Endothelial cell of umbilical vein (primary cell): ENCODE measurements at places on chromosomes 3 and 15. TPM values are rescaled to one million over a fixed set of nuclear protein-coding genes. Genes with fewer than 3 reads are reported as not detected.

Gene SLC9C1
- total RNA-seq: 0.09 TPM in 1 of 2 replicates, not detected in the other

Gene STAC
- total RNA-seq: 0.88 TPM in 1 of 2 replicates, not detected in the other

Gene PTX3
- total RNA-seq: 149 and 172 TPM in 2 replicates

Gene HYAL1
- total RNA-seq: 1.6 and 2.2 TPM in 2 replicates

DNA sequence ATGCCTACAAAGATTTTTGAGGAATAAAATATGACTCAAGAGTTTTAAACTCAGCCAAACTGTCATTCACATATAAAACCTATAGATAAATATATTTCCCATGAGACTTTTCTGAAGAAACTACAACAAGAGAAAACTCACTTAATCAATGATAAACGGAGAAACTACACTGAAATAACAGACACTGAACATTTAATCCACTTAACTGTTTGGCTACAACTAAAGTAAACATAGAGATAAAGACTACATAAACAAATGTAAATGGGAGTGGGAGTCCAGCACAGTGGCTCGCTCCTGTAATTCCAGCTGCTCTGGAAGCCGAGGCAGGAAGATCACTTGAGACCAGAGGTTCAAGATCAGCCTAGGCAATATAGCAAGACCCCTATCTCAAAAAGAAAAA, 79.2 kb downstream of the MEX3B start:
- DNase-seq: no peak
- H3K27me3 ChIP-seq: no peaks in the 10 kb centered on the region
- H3K4me1 ChIP-seq: no peaks in the 10 kb centered on the region
- H3K36me3 ChIP-seq: no peaks in the 10 kb centered on the region

GRCh38 chr3:88617283-88617682, 467.5 kb downstream of the C3orf38 start:
- no peaks in the 10 kb centered on the region for H3K27me3 ChIP-seq
- no peak overlapping the region for H3K4me3 ChIP-seq
- no peaks in the 10 kb centered on the region for H3K36me3 ChIP-seq
- H3K4me1 ChIP-seq: no peaks in the 10 kb centered on the region
- H3K27ac ChIP-seq: no peak overlapping the region
- DNase-seq: no peak

- no peak overlapping the region for H3K27ac ChIP-seq
- H3K27me3 ChIP-seq: no peaks in the 10 kb centered on the region
- H3K4me3 ChIP-seq: no peak overlapping the region
- no peak for DNase-seq
- H3K36me3 ChIP-seq: no peaks in the 10 kb centered on the region
Measured at GRCh38 chr15:26126819-26127387, 263.8 kb upstream of the ATP10A start.

GRCh38 chr3:148202386-148202785, 495.3 kb upstream of the AGTR1 start:
- H3K4me3 ChIP-seq: no peak overlapping the region
- DNase-seq: no peak
- H3K4me1 ChIP-seq: no peaks in the 10 kb centered on the region
- no peak overlapping the region for H3K27ac ChIP-seq

DNA sequence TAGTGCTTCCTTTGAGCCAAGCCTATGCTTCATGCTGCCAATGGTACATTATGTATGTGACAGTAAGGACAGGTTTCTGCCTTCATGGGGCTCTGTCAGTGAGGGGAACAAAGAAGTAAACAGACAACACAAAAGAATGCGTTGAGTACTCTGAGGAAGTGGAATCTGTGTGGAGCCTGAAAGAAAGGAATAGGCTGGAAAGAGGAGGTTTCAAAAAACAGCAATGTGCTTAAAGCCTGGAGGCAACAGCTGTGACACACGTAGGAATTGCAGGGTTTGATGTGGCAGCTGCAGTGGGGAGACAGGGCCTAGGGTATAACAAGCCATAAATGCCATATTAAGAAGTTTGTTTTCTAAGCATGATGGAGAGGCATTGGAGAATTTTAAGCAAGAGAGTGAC, 316.7 kb downstream of the CLSTN2 start:
- no peaks in the 10 kb centered on the region for H3K27me3 ChIP-seq
- DNase-seq: no peak
- H3K4me3 ChIP-seq: no peak overlapping the region
- H3K4me1 ChIP-seq: no peaks in the 10 kb centered on the region

DNA sequence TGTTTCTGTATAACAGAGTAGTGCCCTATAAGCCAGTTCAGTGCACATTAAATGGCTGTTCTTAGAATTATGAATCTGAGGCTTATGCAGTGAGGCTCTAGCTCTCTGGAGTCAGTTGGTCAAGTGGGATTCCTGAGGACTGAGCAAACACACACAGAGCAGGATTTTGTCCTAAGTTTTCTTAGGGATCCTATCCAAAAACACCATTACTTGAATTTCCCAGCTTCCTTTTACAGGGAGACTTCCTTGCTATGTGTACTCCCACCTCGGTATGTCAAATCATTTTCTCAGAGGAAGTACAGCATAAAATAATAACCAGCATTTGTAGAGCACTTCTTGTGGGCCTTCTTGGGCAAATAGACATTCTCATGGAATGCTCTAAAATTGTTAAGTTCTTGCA, 63.1 kb upstream of the GOLGA6B start:
- no peaks in the 10 kb centered on the region for H3K36me3 ChIP-seq
- H3K27ac ChIP-seq: no peak overlapping the region
- no peaks in the 10 kb centered on the region for H3K27me3 ChIP-seq
- H3K4me1 ChIP-seq: no peaks in the 10 kb centered on the region
- no peak for DNase-seq

DNA sequence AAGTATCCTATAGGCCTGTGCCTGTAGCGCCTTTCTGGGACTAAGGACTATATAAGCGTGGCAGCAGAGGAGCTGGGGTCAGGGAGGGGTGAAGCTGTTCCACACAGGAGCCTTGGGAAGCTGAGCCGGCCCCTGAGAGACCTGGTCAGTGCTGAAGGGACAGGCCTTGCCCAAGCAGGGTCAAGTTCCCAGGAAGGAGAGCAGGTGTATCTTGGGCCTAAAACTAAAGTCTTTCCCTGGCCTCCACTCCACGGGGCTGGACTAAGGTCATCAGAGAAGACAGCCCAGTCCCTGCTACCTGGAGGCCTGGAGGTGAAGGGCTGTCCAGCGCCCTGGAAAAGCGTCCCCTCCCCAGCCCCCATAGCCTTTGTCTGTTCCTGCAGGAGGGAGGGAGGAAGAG, 23.9 kb upstream of the NR2C2 start:
- peaks cover 4% of the 10 kb centered on the region for H3K4me1 ChIP-seq
- H3K36me3 ChIP-seq: peaks cover 16% of the 10 kb centered on the region
- H3K27me3 ChIP-seq: no peaks in the 10 kb centered on the region
- H3K27ac ChIP-seq: no peak overlapping the region
